Stimulated activated CD8-positive, alpha-beta memory T cell treated with anti-CD3 and anti-CD28 coated beads, Interleukin-2, amount 100 ng/mL, for 1 hour (primary cell): ENCODE measurements at places on chromosomes 5 and 9.

DNA sequence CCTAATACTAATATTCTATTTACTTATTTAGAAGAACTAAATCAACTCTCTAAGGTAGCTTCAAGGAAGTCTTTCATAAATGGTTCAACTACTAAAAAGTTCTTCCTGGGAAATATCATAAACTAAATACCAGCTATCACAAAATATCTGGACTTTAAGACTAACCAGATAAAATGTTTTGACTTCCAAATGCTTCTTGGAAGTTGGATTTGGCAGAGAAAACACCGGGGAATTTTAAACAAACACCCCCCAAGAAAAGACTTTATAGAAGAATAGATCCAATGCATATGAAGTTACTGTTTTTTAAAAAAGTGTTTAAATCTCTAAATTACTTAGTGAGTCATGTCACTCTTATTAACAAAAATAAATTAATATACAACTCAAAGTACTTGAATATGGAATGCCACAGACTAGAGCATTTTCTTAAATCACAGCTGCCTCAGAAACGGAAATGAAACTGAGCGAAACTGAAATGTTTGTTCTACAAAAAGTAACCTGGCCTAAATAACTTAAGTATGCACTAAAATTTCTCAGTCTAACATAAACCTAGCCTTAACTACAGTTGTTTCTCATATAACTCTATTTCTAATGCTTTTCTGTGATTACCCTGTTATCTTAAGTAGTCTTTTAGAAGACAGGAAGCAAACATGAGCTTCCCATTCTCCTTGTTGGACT lies 6.8 kb downstream of the ABCA1 start:
- DNase-seq = no peak

DNA sequence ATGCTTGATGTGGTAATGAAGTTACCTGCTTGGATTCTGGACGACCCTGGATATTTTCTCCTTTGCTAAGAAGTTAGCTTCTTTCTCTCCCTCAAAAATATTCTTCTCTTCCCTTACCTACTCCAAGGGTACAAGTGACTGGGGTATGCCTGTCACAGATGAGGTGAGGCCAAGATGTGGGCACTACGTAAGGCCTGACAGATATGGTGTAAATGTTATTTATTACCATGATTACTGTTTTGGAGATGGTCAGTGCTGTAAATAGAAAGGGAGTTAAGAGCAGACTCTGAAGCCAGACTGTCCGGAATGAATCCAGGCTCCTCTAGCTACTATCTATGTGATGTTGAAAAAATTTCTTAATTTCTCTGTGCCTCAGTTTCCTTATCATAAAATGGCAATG lies 1.1 kb upstream of the KIAA1958 start:
- DNase-seq = no peak

DNA sequence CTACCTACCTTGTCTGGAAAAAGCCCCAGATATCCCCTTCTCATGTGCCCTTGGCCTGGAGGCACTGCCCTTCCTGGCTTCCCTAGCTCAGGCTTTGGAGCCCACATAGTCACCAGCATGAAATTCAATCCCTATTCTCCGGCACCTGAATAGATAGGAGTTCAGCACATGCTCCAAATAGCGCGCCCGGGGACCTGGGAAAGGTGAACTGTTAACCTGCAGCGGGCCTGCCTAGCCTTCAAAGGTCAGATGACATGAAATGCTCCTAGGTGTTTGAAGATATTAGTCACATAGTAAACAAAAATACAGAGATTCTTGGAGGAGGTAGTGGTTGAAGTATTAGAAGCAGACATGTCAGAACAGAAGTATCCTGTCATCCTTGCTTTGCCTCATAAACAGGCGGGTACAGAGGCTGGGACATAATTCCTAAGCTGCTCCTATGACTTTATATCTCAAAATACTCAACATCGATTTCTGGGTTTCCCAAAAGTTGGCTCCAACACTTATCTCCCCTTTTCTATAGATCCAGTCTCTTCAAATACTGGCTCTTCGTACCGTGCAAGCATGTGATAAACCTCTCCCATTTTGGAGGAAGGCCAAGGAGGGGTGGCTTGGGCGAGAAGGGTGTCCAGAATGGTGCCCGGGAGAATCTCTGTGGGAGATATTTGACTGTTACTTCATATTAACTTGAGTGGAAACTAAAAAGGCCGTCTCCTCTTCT lies 88.0 kb upstream of the ANKH start:
- no peak for DNase-seq

DNA sequence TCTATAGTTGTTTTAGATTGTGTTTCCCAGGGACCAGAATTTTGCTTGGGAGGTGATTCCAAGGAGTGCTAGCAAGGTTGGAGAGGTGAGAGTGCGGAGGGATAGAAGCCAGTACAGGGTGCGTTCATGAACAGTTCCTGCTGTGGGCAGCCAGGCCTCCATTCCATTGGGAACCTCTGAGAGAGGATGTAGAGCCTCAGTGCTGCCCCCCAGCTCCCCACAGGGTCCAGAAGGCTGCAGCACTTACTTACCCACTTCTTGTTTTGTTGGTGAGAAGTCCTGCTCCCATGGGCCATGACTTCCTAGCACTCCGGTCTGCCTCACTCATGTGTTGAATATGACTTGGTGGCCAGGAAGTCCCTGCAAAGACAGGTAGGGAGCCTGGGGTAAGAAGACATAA lies 128.2 kb upstream of the GAS1 start:
- no peak for DNase-seq

DNA sequence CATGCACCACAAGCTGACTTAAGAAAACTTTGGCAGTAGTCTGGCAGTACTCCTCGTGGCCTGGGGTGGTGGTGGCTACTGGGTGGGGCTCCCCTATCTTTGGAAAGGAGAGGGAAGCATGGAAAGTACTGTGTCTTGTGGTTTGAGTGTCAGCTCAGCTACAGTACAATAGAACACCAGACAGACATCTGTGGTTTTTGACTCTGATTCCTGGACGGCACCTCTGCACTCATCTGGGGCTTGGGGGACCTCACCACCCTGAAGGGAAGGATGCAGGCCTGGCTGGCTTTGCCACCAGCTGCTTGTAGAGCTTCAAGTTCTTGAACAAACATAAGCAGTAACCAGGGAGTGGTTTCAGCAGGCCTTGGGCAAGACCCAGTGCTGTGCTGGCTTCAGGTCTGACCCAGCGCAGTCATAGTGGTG lies 40.6 kb downstream of the TNFSF8 start:
- DNase-seq = no peak

GRCh38 chr5:29277642-29278041 lies 1915.8 kb upstream of the CDH6 start:
- no peak for DNase-seq

GRCh38 chr5:125109293-125109692 lies 362.9 kb upstream of the ZNF608 start:
- DNase-seq = no peak

DNA sequence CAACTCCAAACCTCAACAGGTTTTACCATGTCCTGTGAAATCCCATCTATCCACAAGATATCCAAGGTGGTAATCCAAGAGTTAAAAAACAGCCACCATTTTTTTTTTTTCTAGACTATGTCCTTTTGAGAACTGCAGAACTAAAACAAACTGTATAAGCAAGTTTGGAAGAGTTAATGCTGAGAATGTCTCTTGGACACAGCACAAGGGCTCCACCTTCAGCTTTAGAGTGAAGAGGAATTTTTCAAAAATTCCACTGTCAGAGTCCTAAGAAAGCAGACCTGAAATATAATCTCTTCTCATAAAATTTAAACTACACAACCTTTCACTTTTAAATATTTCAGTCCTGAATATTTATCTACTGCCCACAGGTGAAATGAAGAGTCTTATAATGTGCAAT lies 167.8 kb upstream of the CCNG1 start:
- DNase-seq = no peak

- no peak for DNase-seq
These were observed 12.3 kb downstream of the IFNA21 start for GRCh38 chr9:21154018-21154608.

GRCh38 chr5:4627929-4628328 lies 512.2 kb upstream of the ADAMTS16 start:
- no peak for DNase-seq

GRCh38 chr5:31197183-31197582 lies 3.7 kb downstream of the CDH6 start:
- no peak for DNase-seq

- no peak for DNase-seq
These were observed 176.7 kb downstream of the CCDC171 start for GRCh38 chr9:15729507-15729906.

DNA sequence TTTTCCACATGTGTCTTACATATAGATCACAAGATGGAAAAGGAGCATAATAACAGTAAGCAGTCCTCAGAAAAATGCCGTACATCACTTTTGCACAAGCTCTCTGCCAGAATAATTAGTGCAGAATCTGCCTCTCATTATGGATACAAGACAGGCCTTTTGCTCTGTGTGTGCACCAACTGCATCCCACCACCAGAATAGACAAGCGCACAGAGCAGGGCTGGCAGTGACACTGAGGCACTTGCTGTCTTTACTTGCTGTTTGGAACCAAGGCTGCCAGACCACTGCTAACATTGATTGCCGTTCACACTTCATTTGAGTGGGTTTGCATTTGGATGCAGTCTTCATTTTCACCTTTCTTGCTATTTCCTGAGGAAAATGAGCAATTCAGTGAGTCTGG lies 741.3 kb downstream of the TLE1 start:
- DNase-seq = no peak

DNA sequence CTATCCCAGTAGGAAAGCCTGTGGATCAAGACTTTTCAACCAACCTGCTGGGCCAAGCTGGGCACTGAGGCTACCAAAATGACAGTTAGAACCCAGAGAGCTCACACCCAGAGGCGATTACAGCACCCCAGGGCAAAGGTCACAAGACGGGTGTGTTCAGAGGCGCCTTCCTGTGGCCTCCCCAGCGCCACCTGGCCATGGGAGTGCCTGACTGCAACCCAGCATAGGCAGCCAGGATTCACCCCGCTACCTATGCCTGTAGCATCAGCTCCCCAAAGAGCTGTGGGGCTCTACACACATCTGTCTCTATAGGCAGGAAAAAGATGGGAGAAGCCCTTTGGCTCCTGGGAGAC lies 33.5 kb downstream of the PDGFRB start:
- DNase-seq = no peak

- no peak for DNase-seq
These were observed 951.1 kb upstream of the DMAC1 start for GRCh38 chr9:8750639-8751051.

- no peak for DNase-seq
These were observed 379 bp upstream of the CLK4 start for GRCh38 chr5:178627259-178627598.

DNA sequence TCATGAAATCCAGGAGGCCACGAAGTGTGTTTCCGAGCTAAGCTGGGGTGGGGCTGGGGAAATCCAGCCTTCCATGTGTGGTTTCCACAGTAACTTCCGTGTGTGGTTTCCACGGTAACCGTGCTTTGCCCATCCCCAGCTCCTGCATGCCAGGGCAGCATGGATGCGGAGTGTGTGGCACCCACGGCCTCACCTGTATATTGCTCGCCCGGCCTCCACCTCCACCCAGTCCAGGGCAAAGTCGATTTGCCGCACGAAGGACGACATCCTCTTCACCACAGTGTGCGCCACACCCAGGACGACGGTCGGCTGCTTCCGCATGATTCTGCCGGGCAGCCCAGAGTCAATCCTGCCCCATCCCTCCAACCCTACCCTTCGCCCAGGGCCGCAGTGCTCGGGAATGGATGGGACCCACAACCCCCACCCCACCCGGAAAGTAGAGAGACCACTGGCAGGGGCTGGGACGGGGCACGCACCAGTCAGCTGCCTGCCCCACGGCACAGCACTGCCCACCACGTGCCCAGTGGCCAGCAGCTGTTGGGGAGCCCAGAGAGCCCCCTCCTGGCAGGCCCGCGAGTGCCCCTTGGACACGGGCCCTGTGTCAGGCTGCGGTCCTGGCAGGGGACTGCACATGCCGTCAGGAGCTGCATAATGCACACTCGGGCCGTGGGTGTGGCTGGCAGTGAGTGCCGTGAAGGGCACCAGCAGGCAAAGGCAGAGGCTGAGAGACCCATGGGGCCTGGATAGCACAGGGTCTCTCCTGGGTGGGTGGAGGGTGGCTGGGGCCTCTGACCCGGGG lies 39.0 kb upstream of the NSMF start:
- DNase-seq = no peak

GRCh38 chr5:119708076-119708790 lies 78.9 kb downstream of the FAM170A start:
- no peak for DNase-seq

DNA sequence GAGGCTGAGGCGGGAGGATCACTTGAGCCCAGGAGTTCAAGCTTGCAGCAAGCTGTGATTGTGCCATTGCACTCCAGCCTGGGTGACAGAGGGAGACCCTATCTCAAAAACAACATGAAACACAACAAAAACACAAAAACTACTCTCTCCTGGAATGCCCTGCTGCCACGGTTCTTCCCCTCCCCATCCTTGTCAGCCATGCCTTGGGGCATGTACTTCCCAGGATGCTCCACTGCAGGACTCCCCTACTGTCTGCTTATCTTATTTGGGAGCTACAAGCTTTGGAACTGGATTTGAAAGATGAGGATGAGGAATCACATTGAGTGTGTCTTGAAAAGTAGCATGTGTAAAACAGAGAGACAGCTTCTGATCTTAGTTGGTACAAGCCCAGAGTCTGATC lies 40.1 kb upstream of the KIAA1958 start:
- no peak for DNase-seq

DNA sequence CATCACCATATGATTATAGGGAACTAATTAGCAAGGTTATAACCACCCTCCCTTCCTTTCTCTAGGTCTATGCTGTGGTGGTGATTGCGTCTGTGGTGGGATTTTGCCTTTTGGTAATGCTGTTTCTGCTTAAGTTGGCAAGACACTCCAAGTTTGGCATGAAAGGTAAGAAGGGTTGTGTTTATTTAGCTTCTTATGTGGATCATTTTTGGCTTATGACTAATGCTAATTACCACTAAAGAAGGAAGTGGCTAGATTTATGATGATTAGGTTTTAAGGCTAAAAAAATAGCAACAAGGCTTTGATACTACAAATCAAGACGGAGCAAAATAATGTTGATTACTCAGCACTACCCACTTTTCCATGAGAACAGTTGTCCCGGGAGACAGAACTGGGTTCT lies 82.4 kb downstream of the NTRK2 start:
- DNase-seq = no peak

DNA sequence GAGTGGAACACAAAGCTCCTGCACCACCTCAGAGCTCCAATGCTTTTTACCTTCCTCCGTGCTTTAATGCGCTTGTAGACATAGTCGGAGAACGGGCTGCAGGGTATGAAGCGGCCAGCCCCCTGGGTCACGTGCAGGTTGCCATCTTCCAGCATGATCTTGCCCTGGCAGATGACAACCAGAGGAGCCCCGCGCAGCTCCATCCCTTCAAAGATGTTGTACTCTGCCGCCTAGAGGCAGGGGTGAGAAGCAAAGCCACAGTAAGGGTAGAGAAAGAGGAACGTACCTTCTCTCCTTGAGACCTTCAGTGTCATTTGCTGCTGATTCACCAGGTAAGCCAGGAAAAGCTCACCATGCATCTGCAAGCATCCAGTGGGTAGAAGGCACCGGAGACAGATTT lies 112.3 kb downstream of the DPYSL3 start:
- DNase-seq = no peak

- DNase-seq = no peak
These were observed 59.9 kb downstream of the ZFAND5 start for GRCh38 chr9:72305102-72305546.

- DNase-seq = no peak
These were observed 436.0 kb downstream of the ZNF608 start for GRCh38 chr5:124310453-124310852.
